ENCODE measurements at places on chromosomes 2 and 18.

DNA sequence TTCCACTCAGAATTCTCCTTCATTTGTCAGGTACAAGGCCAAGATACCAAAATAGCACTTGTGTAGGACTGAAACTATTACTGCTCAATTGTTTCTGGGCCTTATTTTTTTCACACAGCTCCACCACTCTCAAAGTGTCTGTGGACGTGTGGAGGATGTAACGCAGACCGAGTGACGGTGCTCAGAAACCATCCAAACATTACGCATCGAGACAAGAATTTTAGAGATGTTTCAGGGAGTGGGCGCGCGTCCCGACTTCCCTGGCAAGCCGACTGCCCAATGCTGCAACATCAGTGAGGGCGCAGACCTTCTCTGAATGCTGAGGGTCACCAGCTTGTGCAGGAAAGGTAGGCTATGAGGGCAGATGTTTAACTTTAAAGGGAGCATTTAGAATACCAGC lies 108.4 kb downstream of the GATA6 start:
- no peak overlapping the region for H3K27ac ChIP-seq
- DNase-seq: no peak
- H3K4me3 ChIP-seq: no peak overlapping the region
- no peaks in the 10 kb centered on the region for H3K4me1 ChIP-seq

DNA sequence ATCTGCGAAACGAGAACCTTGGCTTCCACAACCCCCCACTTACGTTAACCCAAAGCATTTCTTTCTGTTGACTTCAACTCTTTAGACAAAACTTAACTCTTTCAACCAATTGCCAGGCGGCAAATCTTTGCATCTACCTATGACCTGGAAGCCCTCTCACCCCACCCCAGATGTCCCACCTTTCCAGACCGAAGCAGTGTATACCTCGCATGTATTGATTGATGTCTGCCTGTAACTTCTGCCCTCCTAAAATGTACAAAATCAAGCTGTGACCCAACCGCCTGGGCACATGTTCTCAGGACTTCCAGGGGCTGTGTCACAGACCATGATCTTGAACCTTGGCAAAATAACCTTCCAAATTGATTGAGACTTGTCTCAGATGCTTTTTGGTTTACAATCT lies 12.3 kb downstream of the AQP12B start:
- H3K27ac ChIP-seq: no peak overlapping the region
- H3K4me3 ChIP-seq: no peak overlapping the region
- peaks cover 36% of the 10 kb centered on the region for H3K27me3 ChIP-seq
- H3K4me1 ChIP-seq: peaks cover 2% of the 10 kb centered on the region
- DNase-seq: no peak

- no peaks in the 10 kb centered on the region for H3K36me3 ChIP-seq
- no peak for DNase-seq
Measured at GRCh38 chr2:118493213-118493612, 354.2 kb downstream of the EN1 start.

DNA sequence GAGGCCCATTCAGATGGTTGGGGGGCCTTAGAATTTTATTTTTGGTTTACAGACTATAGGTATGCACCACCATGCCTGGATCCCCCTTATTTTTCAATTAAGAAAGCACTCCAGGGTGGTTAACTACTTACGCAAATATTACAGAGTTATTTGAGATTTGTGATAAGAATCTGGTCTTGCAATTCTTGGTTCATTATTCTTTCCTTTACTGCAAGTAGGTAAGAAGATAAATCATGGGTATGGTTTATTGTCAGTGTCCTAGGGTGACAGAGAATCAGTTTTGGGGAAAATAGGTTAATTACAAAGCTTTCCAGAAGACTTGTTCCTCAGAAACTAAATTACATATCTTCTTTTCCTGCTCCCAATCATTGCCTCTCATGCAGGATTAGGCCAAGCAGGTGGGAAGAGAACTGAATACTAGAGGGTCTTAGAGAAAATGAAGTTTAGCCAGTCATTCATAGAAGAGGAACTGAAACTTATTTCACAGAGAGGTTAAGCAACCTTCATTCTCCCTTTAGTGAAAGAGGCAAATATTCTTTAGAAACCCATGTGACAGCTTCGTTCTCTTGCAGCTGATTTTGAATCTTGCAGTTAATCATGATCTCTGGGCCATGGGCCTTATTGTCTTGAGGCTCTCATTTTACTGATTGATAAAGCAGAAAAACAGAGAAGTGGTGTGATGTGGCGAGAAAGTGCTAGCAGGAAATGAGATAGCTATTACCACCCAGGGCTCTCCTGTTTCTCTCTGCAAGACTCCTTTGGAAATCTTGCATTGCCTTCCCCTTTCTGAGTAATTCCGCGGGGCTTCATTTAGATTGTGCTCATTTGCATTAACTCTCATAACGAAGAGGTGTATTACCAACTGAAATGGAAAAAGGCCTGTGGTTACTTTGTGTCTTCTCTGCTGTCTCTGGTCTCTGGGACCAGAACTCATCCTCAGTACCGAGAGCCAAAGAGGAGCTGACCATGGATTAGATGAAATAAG lies 44.8 kb upstream of the ARHGAP25 start:
- no peaks in the 10 kb centered on the region for H3K27me3 ChIP-seq
- DNase-seq: peak; percentile 66
- no peaks in the 10 kb centered on the region for H3K36me3 ChIP-seq
- peak overlapping the region; percentile 94 for H3K27ac ChIP-seq
- peaks cover 34% of the 10 kb centered on the region for H3K4me1 ChIP-seq

DNA sequence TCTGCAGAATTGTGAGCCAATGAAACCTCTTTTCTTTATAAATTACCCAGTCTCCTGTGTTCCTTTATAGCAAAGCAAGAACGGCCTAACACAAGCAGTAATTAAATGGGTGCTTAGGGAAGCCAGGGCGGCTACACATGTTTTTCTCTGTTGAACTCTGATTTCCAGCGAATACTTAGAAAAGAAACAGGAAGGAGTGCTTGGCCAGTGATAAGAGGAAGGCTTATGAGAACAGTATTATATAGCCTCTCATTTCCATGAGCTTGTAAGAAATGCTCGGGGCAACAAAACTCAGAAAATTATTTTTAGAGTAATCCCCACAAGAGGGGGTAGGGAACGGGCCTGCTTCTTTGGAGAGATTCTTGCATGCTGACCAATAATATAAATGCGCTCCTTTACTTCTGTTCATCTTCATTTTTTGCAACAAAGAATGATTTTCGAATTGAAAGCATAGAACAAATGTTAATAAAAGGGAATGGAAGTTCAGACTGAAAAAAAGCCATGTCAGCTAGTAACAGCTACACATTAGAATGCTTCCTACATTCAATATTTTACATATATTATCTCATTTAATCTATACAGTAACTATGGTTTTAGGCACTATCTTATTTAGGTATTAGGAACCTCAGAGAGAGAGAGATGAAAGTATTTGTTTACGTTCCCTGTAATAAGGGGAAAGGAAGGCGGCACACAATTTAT lies 49.7 kb upstream of the CCDC85A start:
- peaks cover 3% of the 10 kb centered on the region for H3K27me3 ChIP-seq
- H3K4me3 ChIP-seq: no peak overlapping the region
- no peak overlapping the region for H3K27ac ChIP-seq

DNA sequence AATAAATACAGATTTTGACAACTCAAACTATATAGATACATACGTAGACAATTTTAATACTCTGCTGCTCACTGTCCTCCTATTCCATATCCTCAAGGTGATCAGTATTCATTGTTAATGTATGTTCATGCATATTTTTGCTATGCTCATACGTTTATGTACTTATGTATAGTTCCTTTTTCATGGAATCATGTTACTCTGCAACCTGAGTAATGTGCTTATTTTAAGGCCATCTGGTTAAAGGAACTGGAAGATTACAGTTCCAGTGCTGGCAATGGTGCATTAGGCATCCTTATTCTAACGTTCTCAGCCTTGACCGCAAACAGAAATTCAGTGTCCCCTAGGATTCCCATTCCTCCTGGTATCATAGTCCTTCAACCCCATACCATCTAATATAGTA lies 385.0 kb upstream of the TNP1 start:
- no peak overlapping the region for H3K27ac ChIP-seq
- H3K4me1 ChIP-seq: no peaks in the 10 kb centered on the region

DNA sequence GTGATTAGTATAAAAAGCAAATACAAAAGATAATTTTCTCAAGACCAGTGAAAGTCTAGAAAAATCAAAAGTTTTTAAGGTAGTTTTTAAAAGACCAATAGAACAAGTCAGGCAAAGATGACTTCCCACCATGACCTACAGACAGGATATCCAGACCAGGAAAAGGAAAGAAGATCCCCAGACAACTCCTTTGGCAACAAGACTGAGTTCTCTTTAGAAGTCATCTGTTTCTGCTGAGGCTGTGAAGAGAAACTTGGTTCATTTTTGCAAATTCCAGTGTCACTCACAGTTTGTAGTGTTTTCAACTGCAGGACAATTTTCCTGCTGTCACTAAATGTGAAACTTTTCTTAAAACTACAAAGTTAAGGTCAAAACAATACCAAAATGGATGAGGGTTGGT lies 240.9 kb upstream of the SIX2 start:
- no peaks in the 10 kb centered on the region for H3K36me3 ChIP-seq
- H3K27me3 ChIP-seq: no peaks in the 10 kb centered on the region
- H3K27ac ChIP-seq: no peak overlapping the region

GRCh38 chr2:7773362-7774360 lies 856.4 kb downstream of the RNF144A start:
- peak; percentile 76 for DNase-seq
- peaks cover 15% of the 10 kb centered on the region for H3K4me1 ChIP-seq
- H3K36me3 ChIP-seq: no peaks in the 10 kb centered on the region
- H3K27ac ChIP-seq: peak overlapping the region; percentile 91

DNA sequence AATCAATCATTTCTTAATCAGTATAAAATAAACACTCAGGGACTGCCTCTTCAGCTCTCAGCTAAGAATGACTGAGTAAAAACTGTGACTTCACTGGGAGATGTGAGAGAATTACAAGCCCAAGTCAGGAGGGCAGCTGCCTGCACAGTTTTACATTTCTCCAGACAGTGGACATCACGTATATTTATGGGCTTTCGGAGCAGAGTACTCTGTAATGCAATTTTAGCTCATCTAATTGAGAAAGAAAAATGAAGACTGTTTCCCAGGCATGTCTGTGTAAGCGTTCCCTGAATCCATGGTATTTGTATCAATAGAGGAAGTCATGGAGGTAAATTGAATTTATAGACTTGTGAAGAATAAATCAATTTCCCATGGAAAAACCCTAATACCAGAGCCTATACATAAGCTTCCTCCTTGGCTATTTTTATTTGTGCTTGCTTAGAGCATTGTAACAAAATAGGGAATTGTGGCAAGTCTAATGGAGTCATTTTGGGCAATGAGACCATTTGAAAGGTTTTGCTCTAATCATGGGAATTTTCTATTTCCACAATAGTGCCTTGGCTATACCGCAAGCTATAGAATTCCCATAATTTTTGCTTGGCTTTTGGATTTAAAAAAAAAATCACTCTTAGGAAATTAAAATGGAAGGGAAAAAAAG lies 87.2 kb downstream of the SLC5A7 start:
- no peaks in the 10 kb centered on the region for H3K36me3 ChIP-seq
- H3K27me3 ChIP-seq: no peaks in the 10 kb centered on the region
- no peak overlapping the region for H3K27ac ChIP-seq
- no peaks in the 10 kb centered on the region for H3K4me1 ChIP-seq
- DNase-seq: no peak
- H3K4me3 ChIP-seq: no peak overlapping the region

DNA sequence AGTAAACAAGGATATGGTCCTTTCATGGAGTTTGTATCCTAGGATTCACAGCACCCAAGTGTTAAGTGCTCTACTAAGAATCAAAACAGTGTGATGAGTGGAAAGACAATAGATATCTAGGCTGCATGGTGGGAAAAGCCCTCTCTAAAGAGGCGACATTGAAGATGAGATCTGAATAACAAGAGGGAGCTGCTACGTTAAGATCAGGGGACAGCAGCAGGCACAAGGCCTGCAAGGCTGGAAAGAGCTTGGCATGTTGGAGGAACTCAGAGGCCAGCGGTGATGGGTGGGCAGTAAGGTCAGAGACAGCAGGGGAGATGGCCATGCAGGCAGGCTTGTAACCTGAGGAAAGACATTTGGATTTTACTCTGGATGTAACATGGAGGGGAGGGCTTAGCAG lies 177.5 kb downstream of the GFPT1 start:
- DNase-seq: no peak
- peaks cover 6% of the 10 kb centered on the region for H3K27me3 ChIP-seq
- H3K36me3 ChIP-seq: no peaks in the 10 kb centered on the region
- no peaks in the 10 kb centered on the region for H3K4me1 ChIP-seq

DNA sequence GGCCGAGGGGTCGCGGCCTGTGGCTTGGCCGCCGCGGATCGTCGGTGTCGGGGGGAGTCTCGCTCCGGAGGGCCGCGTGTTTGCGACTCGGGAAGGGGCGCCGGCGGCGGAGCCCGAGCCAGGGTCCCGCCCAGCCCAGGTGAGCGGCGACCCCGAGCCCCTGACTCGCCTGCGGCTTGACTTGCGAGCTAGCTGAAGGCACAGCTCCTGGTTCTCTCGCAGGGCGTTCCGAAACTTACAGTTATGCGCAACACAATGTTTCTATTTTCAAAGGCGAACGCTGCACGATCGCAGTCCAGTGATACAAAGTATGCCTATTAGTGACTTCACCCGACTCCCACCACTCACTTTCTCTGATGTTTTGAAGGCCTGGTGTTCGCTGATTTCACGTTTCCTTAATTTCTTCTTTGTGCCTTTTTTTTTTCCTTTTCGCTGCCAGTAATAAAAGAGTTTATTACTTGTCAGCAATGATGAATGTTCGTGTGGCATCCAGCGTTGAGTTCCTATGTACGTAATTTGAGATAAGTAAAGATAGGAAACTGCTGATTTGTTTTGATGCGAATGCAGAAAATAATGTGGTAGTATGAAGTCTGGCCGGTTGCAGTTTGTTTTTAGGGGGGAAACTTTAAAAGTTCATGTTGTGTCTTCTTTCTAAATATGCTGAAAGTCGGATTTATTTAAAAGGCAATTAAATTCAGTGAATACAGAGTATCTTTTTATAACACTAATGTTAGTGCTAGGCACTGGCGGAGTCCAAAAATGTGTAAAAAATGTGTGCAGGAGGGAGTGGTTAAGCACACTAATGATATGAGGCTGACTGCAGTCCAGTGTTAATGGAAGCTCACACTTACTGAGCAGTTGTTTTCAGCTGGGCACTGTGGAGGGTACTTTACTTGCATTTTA lies 706 bp downstream of the UBXN2A start:
- peak overlapping the region; percentile 81 for H3K27ac ChIP-seq
- H3K27me3 ChIP-seq: no peaks in the 10 kb centered on the region
- no peak for DNase-seq
- H3K36me3 ChIP-seq: peaks cover 8% of the 10 kb centered on the region
- H3K4me3 ChIP-seq: peak overlapping the region; percentile 89

DNA sequence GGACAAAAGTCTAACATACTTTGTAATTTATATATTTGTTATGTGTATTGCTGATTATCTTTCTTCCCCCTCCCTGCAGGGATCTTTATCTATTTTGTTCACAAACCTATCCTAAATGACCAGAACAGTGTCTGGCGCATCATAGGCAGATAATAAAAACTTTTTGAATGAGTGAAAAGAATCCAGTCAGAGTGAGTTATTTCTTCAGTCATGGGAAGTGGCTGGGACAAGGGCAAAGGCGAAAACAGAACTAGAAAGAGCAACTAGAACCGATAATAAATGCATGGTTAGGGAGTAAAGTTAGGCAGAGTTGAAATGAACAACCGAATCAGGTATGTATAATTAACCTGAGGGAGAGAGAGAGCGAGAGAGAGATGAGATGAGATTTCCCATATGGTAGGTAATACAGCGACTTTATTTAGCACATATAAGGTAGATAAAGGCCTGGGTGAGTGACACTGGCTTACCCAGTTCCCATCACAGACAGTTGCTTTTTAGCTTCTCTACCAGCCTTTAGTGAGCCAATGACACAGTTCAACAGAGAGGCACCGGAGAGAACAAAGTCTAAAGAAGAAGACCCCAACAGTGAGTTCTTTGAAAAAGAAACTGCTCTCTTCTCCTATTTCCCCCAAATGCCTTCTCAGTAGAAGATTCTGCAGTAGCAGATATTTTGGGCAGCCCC lies 59.1 kb upstream of the EML4 start:
- H3K4me1 ChIP-seq: peaks cover 24% of the 10 kb centered on the region
- no peaks in the 10 kb centered on the region for H3K27me3 ChIP-seq
